Umbilical cord (tissue), 2 donors: ENCODE measurements at places on chromosomes 3 and 15. TPM values are rescaled to one million over a fixed set of nuclear protein-coding genes. Genes with fewer than 3 reads are reported as not detected.

Gene LMAN1L
- total RNA-seq, result 1.2 TPM

Gene STRIT1
- total RNA-seq, result not detected

Gene DAPK2
- 2.2 TPM for total RNA-seq

Gene P3H2
- 22.9 TPM for total RNA-seq

Gene DPPA4
- total RNA-seq, result 7.5 TPM

GRCh38 chr3:17964108-17964507 is 221.7 kb upstream of the TBC1D5 start:
- DNase-seq, result no peak

DNA sequence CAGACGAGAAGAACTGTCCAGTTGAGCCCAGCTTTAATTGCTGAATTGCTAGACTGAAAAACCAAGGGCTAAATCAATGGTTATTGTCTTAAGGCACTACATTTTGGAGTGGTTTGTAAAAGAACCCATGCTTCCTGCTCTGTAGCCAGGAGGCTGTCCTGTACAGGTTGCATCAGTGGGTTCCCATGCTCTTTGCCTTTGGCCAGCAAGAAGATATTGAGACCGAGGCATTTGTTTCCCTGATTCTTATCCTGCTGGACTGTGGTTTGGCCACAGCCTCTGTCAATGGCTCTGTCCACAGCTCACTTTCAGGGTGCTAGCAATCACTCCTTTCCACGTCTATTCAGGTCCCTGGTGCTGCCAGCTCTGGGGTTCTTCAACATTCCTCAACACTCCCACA is 89.6 kb downstream of the FAM43A start:
- no peak for DNase-seq

- no peak for DNase-seq
These were observed 241.1 kb downstream of the ZNF385D start for GRCh38 chr3:21509731-21510470.

DNA sequence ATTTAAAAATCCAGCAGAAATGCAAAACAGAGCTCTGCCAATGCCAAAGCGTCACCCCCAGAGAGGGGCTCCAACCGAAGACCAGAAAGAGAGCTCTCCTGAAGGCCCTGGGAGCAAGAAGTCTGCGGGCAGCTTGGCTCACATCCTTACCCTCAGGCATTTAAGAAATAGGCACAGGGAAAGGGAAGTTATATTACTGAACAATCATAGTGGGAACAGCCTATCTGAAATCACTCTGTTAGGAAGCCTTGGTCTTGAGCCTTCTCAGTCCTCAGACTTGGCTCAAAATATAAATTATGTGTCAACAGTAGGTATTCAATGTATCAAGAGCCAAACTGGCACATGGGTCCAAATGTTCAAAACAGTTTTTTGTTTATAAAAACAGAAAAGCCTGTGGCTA is 10.3 kb upstream of the PPARG start:
- DNase-seq, result no peak

DNA sequence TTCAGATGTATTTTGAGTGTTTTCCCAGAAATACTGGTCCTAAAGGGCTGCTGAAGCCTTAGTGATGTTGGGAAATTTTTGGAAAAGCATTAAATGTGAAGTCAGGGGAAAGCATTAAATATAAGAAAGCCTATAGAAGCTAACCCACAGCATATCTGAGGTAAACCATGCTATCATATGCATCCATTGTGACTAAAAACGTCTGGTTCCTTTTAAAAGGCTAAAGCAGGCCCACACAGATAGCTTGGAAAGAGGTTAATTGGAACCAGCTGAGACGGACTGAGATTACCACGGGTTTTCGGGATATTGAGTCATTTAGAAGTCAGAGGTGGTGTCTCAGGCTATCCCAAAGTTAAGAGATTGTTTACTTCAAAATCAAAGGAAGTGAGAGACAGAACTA is 78.2 kb downstream of the CYP19A1 start:
- DNase-seq, result peak; percentile 21

- DNase-seq, result no peak
These were observed 132.2 kb downstream of the DUT start for GRCh38 chr15:48463366-48463880.

GRCh38 chr3:154956815-154957214 is 123.3 kb upstream of the MME start:
- DNase-seq, result no peak

DNA sequence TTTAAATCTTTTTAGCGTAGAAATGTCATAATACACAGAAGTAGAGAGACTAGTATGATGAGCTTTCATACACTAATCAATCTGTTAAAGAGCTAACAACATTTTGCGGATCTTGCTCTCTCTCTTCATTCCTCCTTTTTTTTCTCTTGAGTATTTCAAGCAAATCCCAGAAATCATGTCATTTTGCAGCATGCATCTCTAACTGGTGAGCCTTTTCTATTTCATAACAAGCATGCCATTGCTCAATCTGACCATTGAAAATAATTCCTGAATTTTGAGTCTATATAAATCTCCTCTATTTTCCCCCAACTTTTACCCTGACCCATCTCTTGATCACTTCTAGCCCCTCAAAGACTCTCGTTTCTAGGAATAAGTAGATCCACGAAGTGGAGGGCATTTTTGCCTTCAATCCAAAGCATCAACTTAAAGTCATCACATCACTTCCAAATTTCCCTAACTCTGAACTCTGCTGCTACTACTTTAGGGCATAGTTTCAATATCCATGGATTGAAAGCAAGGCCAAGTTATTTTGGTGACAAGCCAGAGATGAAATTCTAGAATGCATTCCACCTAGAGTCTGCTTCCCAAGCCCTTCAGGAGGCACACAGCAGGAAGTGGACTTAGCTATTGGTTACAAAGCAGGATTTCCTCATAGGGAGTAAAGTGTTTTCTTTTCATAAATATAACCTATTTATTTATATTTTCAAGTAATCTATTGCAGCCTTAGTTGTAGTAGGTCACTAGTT is 253.5 kb upstream of the ZPLD1 start:
- peak; percentile 88 for DNase-seq

DNA sequence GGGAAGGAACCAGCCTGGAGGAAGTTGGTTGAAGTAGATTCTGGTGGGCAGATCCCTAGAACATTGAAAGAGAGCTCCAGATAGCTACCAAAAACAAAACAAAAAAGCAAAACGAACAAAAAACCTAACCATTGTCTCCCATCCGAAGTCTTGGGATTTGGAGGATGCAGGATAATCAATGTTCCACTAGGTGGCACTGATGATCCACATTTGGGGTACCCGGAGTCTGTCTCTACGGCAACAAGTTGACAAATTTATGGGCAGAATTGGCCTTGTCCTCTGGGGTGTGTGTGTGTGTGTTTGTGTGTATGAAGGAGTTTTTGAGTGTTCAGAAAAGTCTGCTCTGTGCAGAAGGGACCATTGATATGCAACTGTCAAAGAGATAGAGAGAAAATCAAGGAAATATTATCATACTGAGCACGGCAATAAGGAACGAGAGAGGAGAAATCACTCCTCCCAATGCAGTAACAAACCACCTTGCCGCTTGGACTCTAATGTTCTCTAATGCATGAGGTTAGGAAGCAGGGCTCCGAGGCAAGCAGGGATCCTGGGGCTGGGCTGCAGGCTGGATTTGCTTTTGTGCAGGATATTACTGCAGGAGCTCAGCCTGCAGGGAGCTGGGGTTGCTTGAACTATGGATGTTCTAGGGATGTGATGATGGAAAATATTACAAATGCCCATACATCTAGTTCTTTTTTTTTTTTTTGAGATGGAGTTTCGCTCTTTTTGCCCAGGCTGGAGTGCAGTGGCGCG is 59.8 kb upstream of the KLHL25 start:
- peak; percentile 75 for DNase-seq

- peak; percentile 90 for DNase-seq
These were observed 862 bp upstream of the MAN2A2 start for GRCh38 chr15:90902040-90902839.

GRCh38 chr3:159265705-159266104 is 463.9 kb downstream of the MFSD1 start:
- DNase-seq, result no peak

GRCh38 chr3:47772788-47773187 is 8.9 kb downstream of the SMARCC1 start:
- DNase-seq, result peak; percentile 56

- no peak for DNase-seq
These were observed 80.8 kb downstream of the MOBP start for GRCh38 chr3:39548282-39548681.

DNA sequence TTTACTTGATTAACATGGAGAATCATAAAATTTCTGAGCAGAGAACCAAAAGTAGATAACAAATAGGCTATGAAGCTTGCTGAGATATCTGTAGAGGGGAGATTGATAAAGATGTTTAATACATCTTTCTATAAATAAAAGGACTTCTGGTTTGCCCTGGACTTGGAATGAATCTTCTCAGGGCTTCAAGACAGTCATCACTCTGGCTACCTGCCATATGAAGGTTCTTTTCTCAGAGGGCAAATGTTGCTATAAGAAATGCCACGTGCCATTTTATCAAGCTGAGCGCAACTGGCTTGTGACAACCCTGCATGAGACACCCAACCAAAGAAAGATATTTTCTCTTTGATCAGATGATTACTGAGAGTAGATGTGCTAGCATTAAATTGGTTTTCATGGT is 192.5 kb downstream of the WNT5A start:
- DNase-seq, result no peak

DNA sequence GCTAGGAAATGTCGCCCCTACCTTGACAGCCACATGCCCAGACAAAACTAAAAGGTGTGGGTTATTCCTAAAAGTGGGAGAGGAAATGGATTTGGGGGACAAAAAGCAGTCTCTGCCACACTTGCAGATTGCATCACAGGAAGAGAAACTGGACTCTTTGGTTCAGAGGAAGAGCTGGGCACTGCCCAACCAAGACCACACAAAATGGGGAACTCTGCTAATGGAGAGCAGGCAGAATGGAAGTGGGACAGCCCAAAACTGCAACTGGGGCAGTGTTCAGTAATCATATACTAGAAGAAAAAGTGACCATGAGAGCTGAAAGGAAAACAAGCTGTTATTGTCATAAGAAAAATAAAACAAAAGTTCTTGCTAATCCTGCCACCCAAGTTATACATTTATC is 138.9 kb upstream of the FRMD4B start:
- no peak for DNase-seq

GRCh38 chr15:67296188-67296587 is 41.6 kb downstream of the IQCH start:
- DNase-seq, result no peak

DNA sequence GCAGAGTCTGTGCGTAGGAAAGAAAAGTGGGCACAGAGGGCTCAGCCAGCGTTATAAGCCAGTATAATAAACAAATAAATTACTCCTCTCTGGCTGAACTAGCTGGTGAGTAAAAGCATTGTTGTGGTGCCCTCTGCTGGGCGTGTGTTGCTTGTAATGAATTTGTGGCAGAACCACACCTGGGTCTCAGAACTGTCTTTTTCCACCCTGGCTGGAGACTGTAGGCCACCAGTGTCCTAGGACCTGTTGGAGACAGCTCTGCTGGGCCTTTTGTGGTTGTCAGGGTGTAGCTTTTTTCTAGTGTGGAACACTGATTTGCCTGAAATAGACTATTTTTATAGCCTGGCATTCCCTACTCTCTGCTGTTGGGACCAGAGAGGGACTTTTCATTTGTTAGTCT is 130.5 kb upstream of the EIF1B start:
- peak; percentile 65 for DNase-seq
